Fibroblast of villous mesenchyme (primary cell): ENCODE measurements at places on chromosomes 16 and 17. TPM values are rescaled to one million over a fixed set of nuclear protein-coding genes. Genes with fewer than 3 reads are reported as not detected.

GJC1 gene
- total RNA-seq, result 30.2 and 40.6 TPM in 2 replicates

GLIS2 gene
- total RNA-seq, result 4.3 and 4.8 TPM in 2 replicates

G6PC1 gene
- total RNA-seq, result not detected in 2 replicates

WNK4 gene
- 1.3 and 3.9 TPM in 2 replicates for total RNA-seq

MT1M gene
- total RNA-seq, result 1.3 TPM in 1 of 2 replicates, not detected in the other

EVPLL gene
- not detected in 2 replicates for total RNA-seq

CCL17 gene
- not detected in 2 replicates for total RNA-seq

TVP23B gene
- 45.1 and 92.8 TPM in 2 replicates for total RNA-seq

NLGN2 gene
- 8.1 and 9.5 TPM in 2 replicates for total RNA-seq

IGSF6 gene
- total RNA-seq, result under 0.01 TPM in 1 of 2 replicates, not detected in the other

KRTAP2-2 gene
- total RNA-seq, result not detected in 2 replicates

HOXB9 gene
- total RNA-seq, result not detected in 2 replicates

GPRC5C gene
- total RNA-seq, result 0.43 and 1.3 TPM in 2 replicates

MYH2 gene
- under 0.01 TPM in 1 of 2 replicates, not detected in the other for total RNA-seq

SMIM22 gene
- total RNA-seq, result not detected in 2 replicates

CMTM4 gene
- 20.7 and 22.5 TPM in 2 replicates for total RNA-seq

SLFN14 gene
- total RNA-seq, result not detected in 2 replicates

METTL26 gene
- total RNA-seq, result 51.8 and 78.3 TPM in 2 replicates

NKD1 gene
- under 0.01 TPM in 1 of 2 replicates, not detected in the other for total RNA-seq

SLC22A31 gene
- total RNA-seq, result under 0.01 TPM in 1 of 2 replicates, not detected in the other

SHISA9 gene
- total RNA-seq, result 0.32 TPM in 1 of 2 replicates, not detected in the other
